ENCODE measurements at places on chromosomes 1 and 21.

DNA sequence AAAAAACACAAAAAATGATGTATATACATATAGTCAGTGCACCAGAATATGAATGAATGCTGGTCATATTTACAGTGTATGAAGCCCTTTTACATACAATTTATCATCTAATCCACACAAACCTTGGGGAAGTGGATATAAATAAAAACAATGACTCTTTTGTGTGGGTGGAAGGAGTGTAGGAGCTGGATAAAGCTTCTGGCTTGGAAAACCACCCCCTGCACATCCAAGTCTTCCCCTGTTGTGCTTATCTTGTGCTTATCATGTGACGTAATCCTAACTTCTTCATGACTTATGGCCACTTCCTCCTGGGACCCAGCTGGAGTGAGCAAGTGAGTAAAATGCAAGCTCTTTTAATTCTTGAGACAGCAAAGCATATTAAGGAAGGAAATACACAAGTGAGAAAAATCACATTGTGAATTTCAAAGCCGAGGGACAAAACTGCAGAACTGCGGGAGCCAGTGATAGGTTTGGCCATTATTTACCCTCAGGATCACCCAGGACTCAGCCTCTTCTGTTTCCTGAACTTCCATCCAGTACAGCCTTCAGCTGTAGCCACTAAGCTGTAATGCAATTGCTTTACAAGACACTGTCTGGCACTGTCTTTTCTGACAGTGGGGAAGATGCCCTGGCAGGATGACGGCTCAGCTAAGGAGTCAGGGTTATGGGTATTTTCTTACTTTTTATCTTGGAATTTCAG, 104.0 kb upstream of the PPM1J start:
- peak; percentile 55 for DNase-seq

GRCh38 chr1:31812158-31812829, 3.5 kb downstream of the SPOCD1 start:
- no peak for DNase-seq

GRCh38 chr1:17890056-17890814, 135.1 kb downstream of the ACTL8 start:
- DNase-seq: no peak

- no peak for DNase-seq
These were observed 1.3 kb downstream of the COL24A1 start for GRCh38 chr1:86155051-86155806.

DNA sequence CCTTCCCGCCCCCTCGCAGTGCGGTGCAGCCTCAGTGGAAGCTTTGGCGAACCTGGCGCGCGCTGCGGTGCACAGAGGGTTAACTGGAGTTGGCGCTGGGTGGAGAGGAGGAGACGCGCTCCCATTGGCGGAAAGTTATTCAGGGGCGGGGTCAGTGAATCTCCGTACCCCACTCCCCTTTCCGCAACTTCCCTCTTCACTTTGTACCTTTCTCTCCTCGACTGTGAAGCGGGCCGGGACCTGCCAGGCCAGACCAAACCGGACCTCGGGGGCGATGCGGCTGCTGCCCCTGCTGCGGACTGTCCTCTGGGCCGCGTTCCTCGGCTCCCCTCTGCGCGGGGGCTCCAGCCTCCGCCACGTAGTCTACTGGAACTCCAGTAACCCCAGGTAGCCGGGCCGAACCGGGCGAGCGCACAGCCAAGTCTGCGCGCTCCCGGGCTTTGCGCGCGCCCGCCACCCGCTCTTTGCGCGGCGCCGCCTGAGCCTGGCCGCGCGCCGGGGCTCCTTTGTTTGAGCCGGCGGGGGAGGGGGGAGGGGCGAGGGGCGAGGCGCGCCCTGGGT, at the start of gene EFNA4:
TSS of gene EFNA4 (plus strand) at position 191 of the 561 bp plus-strand sequence. CDS start at position 275, 84 bp downstream.
- peak; percentile 80 for DNase-seq

DNA sequence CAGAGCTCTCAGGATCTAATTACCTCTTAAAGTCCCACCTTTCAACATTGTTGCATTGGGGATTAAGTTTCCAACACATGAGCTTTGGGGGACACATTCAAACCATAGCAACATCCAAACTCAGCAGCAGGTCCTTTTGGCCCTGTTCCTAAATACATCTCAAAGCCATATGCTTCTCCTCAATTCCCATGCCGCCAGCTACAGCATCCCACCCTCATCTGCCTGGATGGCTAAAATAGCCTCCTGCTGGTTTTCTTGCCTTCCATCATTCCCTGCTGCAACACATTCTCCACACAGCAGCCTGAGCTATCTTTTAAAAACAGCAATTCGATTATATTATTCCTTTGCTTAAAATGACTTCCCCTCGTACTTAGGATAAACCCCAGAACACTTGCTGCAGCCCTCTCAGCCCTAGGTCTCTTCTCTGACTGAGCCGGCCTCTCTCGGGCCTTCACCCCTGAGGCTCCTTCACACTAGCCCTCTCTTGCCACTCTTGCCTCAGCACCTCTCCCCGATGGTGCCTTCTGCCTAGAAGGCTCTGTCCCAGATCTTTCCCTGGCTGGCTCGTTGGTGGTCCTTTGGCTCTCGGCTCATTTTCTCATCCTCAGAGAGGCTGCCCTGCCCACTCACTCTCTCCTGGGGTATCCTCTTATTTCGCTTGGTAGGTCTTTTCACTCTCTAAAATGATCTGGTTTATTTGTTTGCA, 16.5 kb downstream of the MYBPH start:
- no peak for DNase-seq

DNA sequence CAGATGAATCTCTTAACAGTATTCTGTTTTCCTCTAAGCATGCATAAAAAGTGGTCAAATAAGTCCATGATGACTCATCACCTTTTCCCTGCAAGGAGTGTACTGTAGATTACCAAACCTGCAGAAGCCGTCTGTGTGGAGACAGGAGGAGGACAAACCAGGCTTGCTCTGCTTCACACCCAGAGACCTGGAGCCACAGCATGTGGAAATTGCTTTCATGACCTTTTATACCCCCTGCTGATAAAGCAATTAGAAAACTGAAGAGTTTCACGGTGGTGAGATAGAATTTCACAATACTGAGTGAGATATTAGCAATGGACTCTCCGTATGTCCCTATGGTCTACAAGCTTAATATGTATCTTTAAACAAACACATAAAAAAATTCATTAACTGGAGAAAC, 9.4 kb downstream of the CORT start:
- DNase-seq: peak; percentile 72

DNA sequence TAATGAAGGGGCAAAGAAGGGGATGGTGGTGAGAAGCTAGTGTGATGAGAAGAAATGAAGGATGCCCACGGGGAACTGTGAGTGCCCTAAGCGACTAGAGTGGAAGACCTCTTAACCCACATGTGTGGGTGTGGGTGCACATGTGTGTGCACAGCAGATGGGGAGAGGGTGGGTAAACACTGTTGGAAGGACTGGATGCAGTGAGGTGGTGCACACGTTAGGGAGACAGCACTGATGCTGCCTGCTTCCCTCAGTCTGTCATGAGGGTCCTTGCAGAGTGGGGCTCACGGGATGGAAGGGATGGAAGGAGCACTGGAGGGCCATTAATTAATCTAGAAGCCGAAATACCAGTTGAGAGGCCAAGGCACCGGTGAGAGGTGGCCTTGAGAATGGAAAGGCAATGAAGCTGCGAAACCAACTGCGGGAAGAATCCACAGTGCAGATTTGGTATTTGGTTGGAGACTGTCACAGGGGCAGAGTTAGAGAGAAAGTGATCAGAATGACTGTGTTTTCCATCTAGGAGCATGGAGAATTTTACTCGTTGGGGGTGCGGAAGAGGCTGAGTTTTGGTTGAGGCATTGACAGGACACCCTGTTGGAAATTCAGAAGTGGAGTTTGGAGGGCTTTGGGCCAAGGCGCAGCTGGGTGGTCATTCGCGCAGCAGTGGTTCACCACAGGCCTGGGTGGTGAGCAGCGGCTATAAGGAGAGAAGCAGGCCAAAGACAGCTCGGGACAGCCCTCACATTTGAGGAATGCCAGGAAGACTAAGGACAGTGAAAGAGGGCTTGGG, 15.8 kb downstream of the RCSD1 start:
- no peak for DNase-seq

GRCh38 chr1:24055681-24056080, 56.3 kb downstream of the MYOM3 start:
- no peak for DNase-seq

Measured in HCEC 1CT (cell line).